Heart right ventricle (tissue), 16 donors: ENCODE measurements at places on chromosomes 1 and 21. TPM values are rescaled to one million over a fixed set of nuclear protein-coding genes. Genes with fewer than 3 reads are reported as not detected.

The SLC27A3 gene
- polyA plus RNA-seq: 26.7 TPM

The AADACL4 gene
- not detected for polyA plus RNA-seq

The PAX7 gene
- polyA plus RNA-seq: not detected

The CFHR1 gene
- not detected for polyA plus RNA-seq

The TENT5C gene
- 4.0 TPM for polyA plus RNA-seq

The FBLIM1 gene
- polyA plus RNA-seq: 27.0 TPM

- DNase-seq: peak; percentile 53
Measured at GRCh38 chr1:116574581-116575291, 3.9 kb upstream of the CD58 start.

- DNase-seq: no peak
Measured at GRCh38 chr1:198915327-198916231, 276.7 kb downstream of the PTPRC start.

DNA sequence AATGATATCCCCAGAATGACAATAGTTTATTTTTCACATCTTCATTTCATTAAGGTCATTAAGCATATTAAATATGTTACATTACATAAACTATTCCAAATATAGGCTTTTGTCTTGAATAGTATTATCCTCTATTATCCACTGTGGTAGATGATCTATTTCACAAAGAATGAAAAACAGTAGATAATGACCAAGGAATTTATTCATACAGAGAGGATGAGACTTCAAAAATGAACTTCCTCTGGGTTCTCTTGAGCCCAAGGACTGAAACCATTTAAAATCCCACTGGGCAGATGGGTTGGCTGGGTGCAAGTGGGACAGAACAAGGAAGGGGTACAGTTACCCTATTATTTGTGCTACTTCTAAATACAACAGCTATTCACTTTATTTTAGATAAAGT, 33.0 kb downstream of the PTPN14 start:
- DNase-seq: no peak

DNA sequence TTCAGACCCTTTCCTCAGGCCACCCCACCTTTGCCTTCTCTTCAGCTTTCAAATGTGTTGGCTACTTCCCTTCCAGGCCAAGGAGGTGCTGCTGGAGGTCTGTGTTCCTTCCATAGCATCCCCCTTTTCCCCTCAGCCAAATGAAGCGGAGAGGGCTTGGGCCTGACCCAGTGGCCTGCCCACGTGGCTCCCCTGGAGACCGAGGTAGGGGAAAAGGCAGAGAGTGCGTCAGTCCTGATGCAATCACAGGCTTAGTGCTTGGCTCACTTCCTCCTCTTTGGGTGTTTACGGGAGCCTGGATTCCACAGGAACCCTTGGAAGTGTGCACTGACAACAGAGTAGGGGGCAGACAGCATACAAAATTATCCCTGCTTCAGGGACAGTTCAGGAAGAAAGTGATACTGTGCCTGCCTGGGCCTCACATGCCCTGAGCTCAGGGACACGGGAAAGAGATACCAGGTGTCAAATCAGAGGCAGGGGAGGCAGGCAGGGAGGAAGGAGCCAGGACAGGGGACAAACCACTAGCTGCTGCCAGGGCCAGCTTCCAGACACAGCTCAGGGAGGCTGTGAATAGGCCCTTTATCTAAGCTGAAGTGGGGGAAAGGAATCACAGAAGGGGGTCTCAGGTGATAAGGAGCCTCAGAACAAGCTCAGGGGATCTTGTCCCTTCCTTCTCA, 16.6 kb upstream of the PTP4A2 start:
- DNase-seq: peak; percentile 84

GRCh38 chr1:215458562-215458961, 108.5 kb upstream of the KCTD3 start:
- DNase-seq: no peak

DNA sequence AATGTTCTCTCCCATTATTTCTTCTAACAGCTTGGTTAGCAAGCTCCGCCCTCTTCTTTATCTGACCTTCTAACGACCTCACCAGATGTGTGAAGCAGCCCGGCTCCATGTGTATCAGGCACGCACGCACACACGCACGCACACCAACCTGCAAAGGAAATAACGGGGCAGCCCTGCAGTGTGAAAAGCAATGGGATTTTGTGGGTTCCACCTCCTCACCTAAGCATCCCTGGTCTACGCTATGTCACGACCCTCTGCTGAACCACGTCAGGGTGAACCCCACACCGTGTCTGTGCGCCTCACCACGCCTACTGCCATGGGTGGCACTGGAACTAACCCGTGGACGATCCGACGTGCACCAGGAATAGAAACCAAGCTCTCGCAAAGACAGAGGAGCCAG, 10.4 kb downstream of the SSU72 start:
- DNase-seq: no peak

DNA sequence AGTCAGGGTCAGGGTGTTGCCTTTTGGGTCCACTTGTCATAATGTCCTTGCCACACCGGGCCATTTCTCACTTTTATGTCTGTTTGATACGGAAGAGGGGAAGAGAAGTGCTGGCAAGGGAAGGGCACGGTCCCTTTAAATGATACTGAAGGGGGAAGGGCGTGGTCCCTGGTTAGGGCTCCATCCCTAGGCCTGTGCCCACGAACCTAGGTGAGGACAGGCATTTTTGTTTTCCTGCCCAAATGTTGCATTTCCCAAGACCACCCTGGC, 25.2 kb downstream of the B3GALT5 start:
- no peak for DNase-seq

- no peak for DNase-seq
Measured at GRCh38 chr1:98008373-98008772, 87.5 kb upstream of the DPYD start.

GRCh38 chr1:26862781-26863684, at the start of gene SFN:
Gene SFN (plus strand): TSS chr1:26863149. CDS start chr1:26863213, 64 bp downstream.
- no peak for DNase-seq

GRCh38 chr1:172533513-172534151, 682 bp downstream of the SUCO start:
- no peak for DNase-seq

- DNase-seq: no peak
Measured at GRCh38 chr1:167128261-167129227, 34.7 kb downstream of the STYXL2 start.
